Activated naive CD4-positive, alpha-beta T cell treated with anti-CD3 and anti-CD28 coated beads, Interleukin-2, amount 10 ng/mL, durations not matched to agents 7 days and 5 days (primary cell): ENCODE measurements at places on chromosomes 5 and 9.

GRCh38 chr5:40813698-40814281 is 15.6 kb upstream of the PRKAA1 start:
- no peak for DNase-seq

- DNase-seq = no peak
Measured at GRCh38 chr9:117644932-117645636, 59.1 kb upstream of the TLR4 start.

- no peak for DNase-seq
Measured at GRCh38 chr5:132095077-132095410, 21.5 kb downstream of the CSF2 start.

DNA sequence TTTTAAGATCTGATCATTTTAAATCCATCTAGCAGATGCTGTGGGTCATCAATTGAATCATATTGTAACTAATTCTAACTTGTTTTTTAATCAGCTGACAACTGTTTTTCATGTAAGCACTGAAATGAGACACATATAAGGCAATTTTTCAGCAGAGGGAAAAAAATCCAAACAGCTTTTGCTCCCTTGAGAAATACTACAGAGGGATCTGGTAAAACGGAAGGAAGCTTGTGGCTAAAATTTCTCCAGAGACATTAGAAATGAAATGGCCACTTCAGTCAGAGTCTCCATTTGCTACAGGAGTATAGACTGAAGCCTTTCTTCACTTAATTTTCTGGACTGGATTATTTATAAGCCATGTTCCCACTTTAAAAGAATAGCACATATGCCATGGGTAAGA is 385.9 kb downstream of the MAN2A1 start:
- DNase-seq = no peak

GRCh38 chr9:708551-709432 is 132.7 kb upstream of the DMRT1 start:
- no peak for DNase-seq

DNA sequence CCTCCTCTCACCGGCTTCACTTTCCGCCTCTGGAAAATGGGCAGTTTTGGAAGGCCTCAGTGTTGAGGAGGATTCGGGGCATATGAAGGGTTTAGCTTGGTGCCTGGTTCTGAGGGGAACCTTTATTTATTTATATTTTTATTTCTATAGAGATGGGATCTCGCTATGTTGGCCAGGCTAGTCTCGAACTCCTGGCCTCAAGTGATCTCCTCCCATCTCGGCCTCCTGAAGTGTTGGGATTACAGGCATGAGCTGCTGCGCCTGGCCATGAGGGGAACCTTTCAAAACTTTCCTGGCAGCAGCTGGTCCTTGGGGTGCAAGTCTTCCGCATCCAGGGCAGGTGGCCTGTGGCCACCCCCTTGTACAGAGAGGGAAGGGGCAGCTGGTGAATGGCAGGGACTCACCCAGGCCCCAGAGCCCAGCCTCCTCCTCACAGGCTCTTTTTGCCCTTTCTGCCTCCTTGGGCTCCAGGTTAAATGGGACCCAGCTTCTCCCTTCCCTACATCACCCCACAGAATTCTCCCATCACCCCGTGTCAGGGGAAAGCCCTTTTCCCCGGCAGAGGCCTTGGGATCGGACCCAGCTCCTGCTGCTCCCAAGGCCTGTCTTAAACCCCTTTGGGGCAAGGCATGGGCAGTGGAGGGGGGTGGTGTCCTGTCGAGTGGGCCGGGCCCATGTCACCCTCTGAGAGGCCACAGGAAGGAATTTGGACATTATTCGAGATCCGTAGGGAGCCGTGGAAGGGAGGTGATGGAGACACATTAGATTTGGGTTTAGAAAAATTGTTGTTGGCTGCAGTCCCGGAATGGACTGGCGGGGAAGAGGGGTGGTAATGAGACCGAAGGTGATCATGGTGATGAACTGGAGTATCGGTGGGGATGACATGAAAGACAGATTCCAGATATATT is 5.9 kb downstream of the NCS1 start:
- no peak for DNase-seq

DNA sequence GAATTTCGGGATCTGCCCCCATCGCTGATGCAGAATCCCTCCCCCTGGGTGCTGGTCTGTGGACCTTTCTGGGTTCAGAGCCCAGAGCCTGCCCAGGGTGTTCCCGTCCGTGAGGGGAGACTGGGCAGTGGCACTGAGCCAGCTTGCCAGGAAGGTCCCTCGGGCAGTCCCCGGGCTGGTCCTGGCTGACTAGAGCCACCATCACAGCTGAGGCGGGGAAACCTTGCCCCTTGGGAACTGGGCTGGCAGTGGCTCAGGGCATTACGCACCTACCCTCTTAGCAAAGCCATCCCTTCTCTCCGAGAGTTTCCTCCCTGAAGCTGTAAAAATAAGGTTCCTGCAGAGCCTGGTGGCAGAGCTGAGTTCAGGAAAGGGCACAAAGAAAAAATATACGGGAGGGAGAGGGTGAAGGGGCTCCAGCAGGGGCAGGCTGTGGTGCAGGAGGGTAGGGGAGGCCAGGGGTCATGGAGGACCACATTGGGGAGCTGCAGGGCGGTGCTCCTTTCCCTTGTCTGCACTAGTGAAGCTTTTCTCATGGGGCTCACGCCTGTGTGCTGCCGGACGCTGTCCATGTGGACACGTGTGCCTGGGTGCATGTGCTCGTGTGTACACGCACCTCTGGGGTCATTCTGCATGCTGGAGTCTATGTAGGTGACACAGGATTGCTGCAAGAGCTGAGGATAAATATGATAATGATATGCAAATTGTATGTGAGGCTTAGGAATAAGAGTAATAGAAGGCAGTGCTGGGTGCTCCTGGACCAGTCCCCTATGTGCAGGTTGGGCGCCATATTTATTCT is 118.9 kb downstream of the LHX2 start:
- DNase-seq = no peak

DNA sequence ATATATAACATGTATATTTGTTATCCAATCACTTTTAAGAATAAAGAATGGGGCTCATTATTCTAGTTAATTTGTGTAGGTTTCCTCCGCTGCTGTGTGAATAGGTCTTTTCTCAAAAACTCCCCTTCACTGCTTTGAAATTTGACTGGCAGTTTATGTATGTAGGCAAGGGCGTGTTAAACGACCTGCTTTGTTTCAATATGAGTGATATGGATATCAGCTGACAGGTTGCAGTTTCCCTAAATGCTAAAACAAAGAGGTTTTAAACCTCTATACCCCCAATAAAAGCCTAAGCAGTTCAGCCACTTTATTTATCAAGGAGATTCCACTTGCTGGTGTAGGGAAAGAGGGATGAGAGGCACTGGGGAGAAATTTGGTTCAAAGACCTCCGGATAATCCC is 159.6 kb downstream of the TMEM167A start:
- no peak for DNase-seq

GRCh38 chr9:134066913-134067851 is 644 bp downstream of the BRD3 start:
- DNase-seq = peak; percentile 61

GRCh38 chr5:121719255-121719654 is 132.4 kb upstream of the FTMT start:
- no peak for DNase-seq

GRCh38 chr9:529731-530130 is 311.8 kb upstream of the DMRT1 start:
- no peak for DNase-seq
